ENCODE measurements at places on chromosomes 11 and 22.

- no peak overlapping the region for H3K27ac ChIP-seq
- no peaks in the 10 kb centered on the region for H3K4me1 ChIP-seq
- H3K4me3 ChIP-seq = no peak overlapping the region
- peaks cover 6% of the 10 kb centered on the region for H3K27me3 ChIP-seq
These were observed 171.7 kb downstream of the DBX1 start for GRCh38 chr11:19988598-19988997.

GRCh38 chr11:76577921-76578653 lies 92.5 kb downstream of the LRRC32 start:
- no peak for DNase-seq
- H3K4me1 ChIP-seq = no peaks in the 10 kb centered on the region
- H3K27me3 ChIP-seq = peaks cover 11% of the 10 kb centered on the region
- no peaks in the 10 kb centered on the region for H3K36me3 ChIP-seq
- H3K27ac ChIP-seq = no peak overlapping the region
- H3K4me3 ChIP-seq = no peak overlapping the region

DNA sequence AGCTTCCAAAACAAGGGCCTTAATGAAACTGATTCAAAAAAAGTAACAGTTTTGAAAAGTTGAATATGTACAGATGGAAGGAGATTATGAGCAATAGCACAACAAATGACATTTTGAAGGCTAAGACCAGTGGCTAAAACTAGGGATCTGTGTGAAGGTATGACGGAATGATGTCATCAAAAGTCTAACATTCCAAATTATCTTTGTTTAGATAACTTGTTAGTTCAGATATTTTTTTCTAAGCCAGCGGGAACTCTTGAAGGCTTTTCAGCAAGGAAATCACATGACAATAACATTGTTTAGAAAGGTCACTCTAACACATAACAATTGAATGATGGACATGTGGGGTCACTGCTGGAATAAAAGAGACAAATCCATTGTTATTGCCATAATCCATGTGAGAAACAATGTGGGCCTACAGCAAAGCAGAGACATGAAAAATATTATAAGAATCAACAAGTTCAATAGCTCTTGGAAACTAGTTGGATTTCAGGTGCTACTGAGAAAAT lies 260.5 kb downstream of the CASP12 start:
- H3K36me3 ChIP-seq = no peaks in the 10 kb centered on the region
- no peaks in the 10 kb centered on the region for H3K27me3 ChIP-seq
- H3K27ac ChIP-seq = no peak overlapping the region
- no peak for DNase-seq
- H3K4me3 ChIP-seq = no peak overlapping the region
- H3K4me1 ChIP-seq = no peaks in the 10 kb centered on the region

DNA sequence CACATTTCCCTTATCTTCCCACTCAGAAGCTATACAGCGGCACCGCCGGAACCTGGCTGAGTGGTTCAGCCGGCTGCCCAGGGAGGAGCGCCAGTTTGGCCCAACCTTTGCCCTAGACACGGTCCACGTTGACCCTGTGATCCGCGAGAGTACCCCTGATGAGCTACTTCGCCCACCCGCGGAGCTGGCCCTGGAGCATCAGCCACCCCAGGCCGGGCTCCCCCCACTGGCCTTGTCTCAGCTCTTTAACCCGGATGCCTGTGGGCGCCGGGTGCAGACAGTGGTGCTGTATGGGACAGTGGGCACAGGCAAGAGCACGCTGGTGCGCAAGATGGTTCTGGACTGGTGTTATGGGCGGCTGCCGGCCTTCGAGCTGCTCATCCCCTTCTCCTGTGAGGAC lies 4.9 kb downstream of the NLRX1 start:
- H3K4me1 ChIP-seq = peaks cover 18% of the 10 kb centered on the region
- H3K4me3 ChIP-seq = no peak overlapping the region
- no peak overlapping the region for H3K27ac ChIP-seq
- H3K27me3 ChIP-seq = no peaks in the 10 kb centered on the region
